ENCODE measurements at places on chromosomes 3 and 15.
A peak's percentile ranks its signal among the peaks of the same experiment; 100 is the strongest.

DNA sequence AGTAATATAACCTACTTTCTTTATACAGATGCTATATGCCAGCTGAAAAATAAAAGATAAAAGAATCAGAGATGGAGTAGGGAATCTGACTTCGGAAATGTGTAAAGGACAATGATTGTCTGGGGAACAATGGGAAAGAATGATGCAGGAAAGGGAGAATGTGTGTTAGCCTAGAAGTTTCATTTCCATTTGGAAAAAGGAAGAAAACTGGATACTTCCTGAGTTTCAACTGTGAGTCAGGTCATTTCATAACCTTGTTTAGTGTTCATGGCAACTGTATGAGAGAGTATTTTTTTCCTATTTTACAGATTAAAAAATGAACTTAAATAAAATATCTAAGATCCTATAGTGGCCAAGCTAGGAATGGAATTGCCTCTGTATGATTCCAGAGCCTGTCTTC, 261.3 kb upstream of the NECTIN3 start:
- no peak for DNase-seq

DNA sequence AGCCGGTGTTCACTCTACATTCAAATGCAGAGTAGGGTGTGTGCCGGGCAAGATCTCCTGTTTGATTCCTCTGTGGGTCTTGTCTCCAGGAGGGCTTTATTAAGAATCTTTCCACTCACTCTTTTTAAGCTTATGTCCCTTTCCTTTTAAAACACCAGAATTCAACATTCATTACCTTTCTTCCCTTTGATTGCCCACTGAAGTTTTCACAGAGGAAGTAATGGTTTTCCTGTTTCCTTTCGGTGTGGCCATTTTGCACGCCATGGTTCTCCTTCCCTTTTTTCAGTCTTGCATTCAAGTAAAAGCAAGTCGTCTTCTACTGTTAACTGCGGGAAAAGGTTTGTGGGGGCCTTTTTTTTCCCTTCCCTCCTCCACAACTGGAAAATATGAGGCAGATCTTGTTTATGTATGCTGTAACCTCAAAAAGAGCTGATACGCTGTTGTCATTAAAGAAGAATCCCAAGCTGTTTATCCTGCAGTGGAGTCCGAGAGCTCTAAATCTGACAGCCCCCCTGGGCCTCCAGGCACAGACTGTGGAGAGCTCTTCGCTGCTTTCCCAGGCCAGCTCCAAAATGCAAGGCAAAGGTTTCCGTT, 40.5 kb downstream of the FILIP1L start:
- DNase-seq: no peak

DNA sequence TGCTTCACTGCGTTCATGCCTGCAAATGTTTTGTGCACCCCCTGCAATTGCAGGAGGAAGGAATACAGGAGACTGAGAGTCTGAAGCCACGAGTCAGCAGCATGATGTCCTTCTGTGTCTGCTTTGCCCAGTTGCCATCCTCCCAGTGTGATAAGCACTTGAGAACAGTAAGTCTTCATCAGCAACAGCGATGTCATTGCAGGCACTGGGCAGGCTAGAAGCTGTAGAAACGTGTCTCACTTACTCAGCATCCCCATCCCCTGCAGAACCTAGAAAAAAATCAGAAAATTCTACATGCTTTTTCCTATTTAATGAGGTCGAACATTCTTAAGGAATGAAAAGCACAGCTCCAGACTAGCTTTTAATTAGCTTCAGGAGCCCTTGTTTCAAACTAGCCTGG, 156.5 kb upstream of the LPP start:
- no peak for DNase-seq

GRCh38 chr3:142628801-142629200, 32.6 kb downstream of the PLS1 start:
- DNase-seq: no peak

- no peak for DNase-seq
These were observed 108.5 kb downstream of the SYNPR start for GRCh38 chr3:63386568-63386967.

DNA sequence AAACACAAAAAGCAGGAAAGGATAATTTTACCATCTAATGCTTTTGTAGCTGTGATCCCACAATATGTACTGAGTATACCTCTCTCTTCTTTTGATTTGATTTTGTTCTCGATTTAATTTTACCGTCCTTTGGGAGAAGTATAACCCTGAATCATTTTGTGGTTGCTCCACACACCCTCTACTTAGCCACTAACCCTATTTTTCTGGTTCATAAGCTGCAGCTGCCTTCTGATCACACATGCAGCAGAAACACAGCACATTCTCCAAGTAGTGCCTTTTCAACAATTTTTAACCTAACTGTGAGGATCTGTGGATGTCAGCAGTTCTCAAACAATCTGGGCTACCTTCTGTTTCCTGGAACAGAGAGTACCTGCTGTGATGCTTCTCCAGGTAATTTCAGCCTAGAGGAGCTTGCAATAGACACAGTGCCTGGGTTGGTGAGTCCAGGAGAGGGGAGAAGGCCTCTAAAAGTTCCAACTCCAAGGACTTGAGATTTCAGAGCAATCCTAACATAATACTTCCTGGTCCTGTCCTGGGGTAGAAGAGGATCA, 40.3 kb downstream of the HGD start:
- no peak for DNase-seq

DNA sequence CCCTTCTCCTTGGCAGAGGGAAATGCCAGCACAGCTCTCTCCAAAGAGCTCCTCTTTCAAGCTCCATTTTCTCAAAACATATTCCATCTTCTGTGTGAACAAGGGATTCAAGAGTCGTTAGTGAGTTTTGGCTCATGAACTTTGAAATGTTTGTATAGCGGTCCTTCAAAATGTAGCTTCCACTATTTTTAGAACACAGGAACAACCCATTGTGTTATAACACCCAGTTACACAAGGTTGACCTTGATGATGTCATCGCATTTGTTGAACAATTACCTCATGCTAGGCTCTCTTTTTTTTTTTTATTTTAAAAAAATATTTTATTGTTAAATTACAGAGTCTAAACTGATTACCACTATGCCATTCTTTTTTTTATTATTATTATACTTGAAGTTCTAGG, 251.7 kb downstream of the THSD4 start:
- no peak for DNase-seq

DNA sequence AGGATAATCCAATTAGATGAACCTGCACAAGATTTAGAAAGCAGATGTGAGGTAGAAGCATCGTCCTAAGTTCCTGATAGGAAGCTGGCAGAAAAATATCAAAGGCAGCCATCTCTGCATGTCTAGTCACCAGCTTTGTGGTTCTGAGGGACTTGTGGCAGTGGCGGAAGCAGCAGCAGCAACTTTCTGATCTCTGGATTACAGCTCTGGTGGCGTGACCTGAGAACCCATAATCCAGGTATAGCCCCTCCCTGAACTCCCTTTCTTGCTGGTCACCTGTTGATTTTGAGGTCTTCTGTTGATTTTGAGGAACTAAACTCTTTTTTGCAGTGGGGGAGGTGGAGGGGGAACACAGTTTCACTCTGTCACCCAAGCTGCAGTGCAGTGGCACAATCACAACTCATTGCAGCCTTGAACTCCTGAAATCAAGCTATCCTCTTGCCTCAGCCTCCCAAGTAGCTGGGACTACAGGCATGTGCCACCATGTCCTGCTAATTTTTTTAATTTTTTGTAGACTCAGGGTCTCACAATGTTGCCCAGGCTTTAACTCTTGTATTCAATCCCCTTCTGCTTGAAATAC, 7.9 kb downstream of the FSIP1 start:
- no peak for DNase-seq

DNA sequence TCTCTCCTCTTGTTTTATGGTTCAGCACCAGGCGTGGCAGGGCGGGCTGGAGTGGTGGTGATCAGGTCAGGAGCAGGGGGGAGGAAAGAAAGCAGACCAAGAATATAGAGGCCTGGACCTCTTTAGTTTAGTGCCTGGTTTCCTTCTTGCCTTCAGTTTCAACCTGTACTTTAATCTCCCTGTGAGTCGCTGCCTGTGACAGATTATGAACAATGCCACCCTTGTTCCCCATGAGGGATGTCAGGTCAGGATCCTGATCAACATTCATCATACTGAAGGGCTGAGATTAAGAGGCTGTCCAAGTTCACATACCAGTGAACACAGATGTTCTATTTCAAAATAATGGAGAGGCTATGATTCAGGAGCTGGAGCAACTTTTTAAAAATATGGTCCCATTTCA, 11.4 kb downstream of the ENTPD3 start:
- no peak for DNase-seq

DNA sequence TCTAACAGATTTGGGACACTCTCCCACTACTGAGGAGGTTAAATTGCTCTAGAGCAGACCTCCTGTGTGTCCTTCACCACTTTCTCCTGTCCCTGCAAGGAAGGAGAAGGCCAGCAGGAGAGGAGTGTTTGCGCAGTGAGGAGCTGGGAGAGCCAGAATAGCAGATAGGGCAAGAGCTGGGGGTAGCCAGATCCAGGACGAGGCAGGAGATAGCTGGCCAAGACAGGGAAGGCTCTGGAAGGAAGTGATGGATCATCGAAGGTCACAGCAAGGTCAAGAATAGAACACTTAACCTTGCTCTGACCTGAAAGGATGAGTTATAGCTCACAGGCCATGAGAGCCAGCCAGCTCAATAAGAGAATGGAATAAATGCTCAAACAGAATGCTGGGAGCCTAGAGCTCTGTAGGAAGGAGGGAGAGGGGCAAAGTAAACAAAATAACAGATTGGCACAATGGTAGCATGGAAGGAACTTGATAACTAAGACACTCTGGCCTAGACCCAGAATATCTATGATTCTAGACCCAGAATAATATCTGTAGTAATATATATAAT, 37.5 kb upstream of the FSIP1 start:
- no peak for DNase-seq

- DNase-seq: no peak
These were observed 20.8 kb upstream of the SNTN start for GRCh38 chr3:63631670-63632069.

DNA sequence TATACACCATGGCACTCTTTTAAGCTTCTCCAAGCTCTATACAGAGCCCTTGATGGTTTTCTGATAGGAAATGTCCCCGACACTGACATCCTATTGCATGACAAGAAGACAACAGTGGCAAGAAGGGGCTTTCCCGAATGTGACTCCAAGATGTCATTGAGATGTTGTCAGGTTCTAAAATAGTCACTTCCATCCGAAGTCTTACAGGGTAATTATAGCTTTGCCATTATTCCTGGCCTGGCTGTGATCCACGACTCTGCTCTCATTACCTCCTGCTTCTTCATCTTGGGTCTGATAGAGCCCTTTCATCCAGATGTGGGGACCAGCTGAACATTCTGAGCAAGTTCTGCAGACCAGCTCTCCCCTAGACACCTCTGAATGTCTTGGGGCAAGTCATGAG, 40.6 kb upstream of the ADAMTS9 start:
- no peak for DNase-seq

GRCh38 chr15:96053031-96053780, 277.3 kb upstream of the NR2F2 start:
- peak; percentile 70 for DNase-seq

- no peak for DNase-seq
These were observed 157.1 kb upstream of the TGFBR2 start for GRCh38 chr3:30449290-30449632.

Measured in SHP77 treated with DMSO at 0.1 percent for 48 hours (cell line).